ENCODE measurements at places on chromosomes 16 and 17.

- peak; percentile 7 for DNase-seq
Measured at GRCh38 chr17:66255112-66255511, 25.9 kb upstream of the APOH start.

DNA sequence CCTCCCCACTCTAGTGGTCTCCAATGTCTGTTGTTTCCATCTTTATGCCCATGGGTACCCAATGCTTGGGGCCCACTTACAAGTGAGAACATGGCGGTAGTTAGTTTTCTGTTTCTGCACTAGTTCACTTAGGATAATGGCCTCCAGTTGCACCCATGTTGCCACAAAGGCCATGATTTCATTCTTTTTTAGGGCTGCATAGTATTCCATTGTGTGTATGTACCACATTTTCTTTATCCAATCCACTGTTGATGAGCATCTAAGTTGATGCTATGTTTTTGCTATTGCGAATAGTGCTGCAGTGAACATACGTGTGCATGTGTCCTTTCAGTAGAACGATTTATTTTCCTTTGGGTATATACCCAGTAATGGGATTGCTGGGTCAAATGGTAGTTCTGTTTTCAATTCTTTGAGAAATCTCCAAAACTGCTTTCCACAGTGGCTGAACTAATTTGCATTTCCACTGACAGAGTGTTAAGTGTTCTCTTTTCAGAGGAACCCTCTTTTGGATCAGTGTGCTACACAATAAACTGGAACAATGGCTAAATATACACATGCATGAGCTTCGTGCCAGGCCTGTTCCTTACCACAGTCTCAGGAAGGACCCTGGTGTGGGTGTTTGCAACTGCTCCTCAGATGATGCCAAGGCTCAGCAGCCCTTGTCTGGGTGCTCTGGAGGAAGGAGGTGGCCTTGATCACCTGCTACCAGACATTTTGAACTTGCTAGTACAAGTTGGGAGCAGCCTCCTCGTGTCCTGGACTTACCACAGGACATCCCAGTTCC lies 34.4 kb downstream of the KNOP1 start:
- DNase-seq, result no peak

- DNase-seq, result no peak
Measured at GRCh38 chr16:84843149-84844048, 23.6 kb downstream of the CRISPLD2 start.

GRCh38 chr16:66408163-66409048 lies 18.7 kb upstream of the BEAN1 start:
- no peak for DNase-seq

DNA sequence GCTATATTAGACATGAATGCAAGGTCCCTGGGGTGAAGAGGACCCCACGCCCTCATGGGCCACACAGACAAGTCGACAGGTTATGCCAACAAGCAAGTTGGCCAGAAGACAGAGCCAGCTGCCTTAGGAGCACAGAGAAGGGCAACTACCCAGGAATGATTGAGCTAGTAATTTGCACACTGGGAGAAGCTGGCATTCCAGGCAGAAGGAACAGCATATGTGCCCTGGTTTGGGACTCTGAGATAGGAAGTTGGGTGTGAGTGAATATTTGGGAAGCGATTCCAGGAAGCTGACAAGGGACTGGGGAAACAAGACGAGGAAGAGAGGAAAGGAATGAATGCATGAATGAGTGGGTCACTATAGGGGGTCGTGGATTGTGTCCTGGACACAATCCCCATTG lies 203.7 kb upstream of the CDH5 start:
- no peak for DNase-seq

- DNase-seq, result no peak
Measured at GRCh38 chr17:18984273-18985114, 20.1 kb downstream of the FAM83G start.

- DNase-seq, result no peak
Measured at GRCh38 chr17:57541472-57542394, 203.4 kb downstream of the CCDC182 start.

All from stimulated activated CD8-positive, alpha-beta memory T cell treated with anti-CD3 and anti-CD28 coated beads, Interleukin-4, amount 100 ng/mL, for 1 hour (primary cell).